ENCODE measurements at places on chromosomes 5 and 9.

- DNase-seq: no peak
These were observed 42.2 kb upstream of the UGT3A2 start for GRCh38 chr5:36108758-36109460.

GRCh38 chr9:127166651-127167524, 44.5 kb upstream of the ANGPTL2 start:
- peak; percentile 31 for DNase-seq

DNA sequence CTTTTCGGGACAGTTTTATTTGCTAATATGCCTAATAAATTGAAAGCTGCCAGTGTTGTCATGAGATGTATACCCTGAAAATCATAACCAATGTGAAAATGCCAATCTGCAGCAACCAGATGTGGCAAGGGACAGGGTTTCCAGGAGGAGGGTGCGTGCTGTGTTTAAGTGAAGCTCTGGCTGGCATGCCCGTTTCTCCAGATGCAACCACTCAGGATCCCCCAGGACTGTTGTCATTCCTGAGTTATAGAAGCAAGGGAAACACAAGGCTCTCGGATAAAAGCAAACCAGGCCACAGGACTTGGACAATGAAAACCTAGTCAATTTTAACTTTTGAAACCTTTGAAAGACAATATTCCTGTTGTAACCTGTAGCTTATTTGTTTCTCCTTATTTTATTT, 360.2 kb downstream of the SLIT3 start:
- DNase-seq: no peak

GRCh38 chr5:10509575-10509974, 54.3 kb upstream of the ANKRD33B start:
- no peak for DNase-seq

DNA sequence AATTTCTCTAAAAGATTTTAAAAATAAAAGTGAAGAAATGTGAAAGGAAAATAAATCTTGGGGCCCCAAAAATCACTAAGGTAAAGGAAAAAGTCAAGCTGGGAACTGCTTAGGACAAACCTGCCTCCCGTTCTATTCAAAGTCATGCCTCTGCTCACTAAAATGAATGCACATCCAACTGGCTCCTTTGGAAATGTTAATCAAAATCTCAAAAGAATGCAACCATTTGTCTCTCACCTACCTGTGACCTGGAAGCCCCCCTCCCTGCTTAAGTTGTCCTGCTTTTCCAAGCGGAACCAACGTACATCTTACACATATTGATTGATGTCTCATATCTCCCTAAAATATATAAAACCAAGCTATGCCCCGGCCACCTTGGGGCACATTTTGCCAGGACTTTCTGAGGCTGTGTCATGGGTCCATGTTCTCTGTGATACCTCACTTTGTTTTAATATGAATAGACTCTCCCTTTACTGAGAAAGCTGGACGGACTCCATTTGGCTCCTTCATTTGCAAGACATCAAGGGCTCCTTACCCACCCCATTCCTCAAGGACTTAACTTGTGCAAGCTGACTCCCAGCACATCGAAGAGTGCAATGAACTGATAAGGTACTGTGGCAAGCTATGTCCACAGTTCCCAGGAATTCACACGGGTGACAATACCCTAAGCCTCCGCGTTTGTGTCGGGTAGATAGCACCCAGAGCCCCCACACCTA, 164.3 kb downstream of the SMC2 start:
- no peak for DNase-seq

- DNase-seq: no peak
These were observed 395.9 kb downstream of the DTWD2 start for GRCh38 chr5:118592229-118593002.

- DNase-seq: no peak
These were observed 484.6 kb downstream of the PRELID2 start for GRCh38 chr5:145350513-145350912.

DNA sequence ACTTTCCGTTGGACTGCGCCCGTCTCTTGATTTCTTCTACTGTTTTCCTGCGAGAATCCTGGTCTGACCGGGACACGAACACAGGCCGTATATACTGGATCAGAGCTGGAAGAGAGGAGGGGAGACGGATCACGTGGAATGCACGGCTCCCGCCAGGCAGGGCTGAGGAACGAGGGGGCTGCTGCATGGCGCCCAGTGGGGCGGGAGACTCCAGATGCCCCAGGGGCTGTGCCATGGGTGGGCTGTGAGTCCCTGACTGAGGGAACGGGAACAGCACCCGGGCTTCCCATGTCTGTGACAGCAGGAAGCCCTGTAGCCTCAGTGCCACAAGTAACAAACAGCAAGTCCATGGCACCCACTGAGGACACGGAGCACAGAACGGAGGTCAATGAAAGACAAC, 34.0 kb downstream of the LPCAT1 start:
- DNase-seq: no peak

- DNase-seq: no peak
These were observed 122.7 kb downstream of the WNK2 start for GRCh38 chr9:93306579-93307091.

- DNase-seq: peak; percentile 34
These were observed 526.1 kb upstream of the CDH18 start for GRCh38 chr5:20514145-20514544.

DNA sequence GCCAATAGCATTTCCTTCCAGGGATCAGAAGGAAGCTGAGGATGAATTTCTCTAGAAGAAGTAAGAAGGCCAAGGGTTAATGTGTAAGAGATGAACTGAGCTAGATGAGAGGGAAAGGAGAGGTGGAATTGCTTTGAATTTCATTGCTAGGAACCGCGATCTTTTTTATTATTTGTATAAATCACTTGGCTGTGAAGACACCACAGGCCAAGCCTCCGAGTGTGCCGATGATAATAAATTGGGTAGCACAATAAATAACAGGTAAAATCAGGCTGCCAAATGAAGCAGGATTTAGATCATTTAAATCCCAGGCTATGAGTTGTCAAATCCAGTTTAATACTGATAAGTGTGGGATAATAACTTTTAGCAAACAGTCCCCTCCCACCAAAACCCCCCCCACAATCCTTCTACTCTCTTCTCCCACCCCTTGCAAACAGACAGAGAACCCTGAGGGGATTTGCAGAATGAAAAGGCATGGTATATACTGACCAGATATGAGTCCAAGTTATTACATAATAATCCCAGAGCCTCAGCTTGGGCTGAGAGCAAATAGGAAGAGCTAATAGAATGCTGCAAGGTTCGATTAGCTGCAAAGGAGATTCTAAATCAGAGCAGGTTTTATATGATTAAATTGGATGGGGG, 143.5 kb downstream of the PPP2R2B start:
- no peak for DNase-seq

GRCh38 chr5:5980538-5980895, 397.8 kb downstream of the MED10 start:
- no peak for DNase-seq

DNA sequence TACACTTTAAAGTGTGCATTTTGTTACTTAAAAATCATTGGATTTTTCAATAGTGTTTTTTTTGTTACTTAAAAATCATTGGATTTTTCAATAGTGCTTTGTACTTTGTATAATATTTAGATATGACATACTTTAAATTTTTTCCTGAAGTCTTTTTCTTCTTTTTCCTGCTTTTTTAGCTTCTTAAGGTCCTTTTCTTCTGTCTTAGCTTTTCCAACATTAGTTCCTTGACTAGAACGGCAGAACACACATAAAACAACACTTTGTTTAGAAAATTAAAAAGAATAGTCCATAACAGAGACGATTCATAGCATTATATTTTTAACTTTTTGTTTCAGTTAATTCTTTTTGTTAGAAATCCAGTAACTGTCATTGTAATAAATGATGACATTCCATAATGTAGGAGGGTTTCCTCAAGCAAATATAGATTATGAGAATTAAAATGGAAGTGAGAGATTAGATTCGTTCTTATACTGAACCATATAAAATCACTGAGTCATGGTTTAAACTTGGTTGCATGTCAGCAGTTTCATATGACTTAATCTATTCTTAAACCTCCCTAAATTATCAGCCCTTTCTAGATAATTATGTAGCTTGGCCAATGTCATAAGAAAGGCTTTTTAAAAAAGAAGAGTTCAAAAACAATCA, 45.3 kb upstream of the RICTOR start:
- DNase-seq: no peak

GRCh38 chr5:168287362-168287761, 4.1 kb upstream of the WWC1 start:
- no peak for DNase-seq

DNA sequence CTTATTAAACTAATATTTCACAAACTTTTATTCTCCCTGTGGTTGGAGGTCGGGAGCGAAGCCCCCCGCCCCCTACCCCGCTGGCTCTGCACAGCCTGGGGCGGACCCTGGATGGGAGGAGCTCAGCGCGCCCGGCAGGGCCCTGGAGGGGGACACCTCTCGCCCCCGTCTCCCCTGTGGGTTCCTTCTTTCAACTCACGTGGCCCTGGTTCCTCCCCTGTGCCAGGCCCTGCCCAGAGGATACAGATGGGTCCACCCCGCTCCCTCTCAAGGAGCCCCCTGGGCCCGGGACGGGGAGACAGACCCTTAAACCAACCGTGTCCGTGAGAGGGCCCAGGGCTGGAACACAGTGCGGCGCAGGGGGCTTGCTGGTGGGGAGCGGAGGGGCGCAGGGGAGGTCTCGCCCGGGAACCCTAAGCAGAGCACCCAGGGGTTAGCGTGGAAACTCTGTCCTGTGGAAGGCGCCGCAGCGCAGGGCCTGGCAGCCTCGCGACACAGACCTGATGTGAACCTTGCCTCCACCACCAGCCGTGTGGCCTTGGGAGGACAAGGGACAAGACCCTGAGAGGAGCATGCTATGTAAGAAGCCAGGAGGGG, 103.7 kb upstream of the MVB12B start:
- DNase-seq: no peak

- no peak for DNase-seq
These were observed 24.2 kb upstream of the S1PR3 start for GRCh38 chr9:88966894-88967676.

DNA sequence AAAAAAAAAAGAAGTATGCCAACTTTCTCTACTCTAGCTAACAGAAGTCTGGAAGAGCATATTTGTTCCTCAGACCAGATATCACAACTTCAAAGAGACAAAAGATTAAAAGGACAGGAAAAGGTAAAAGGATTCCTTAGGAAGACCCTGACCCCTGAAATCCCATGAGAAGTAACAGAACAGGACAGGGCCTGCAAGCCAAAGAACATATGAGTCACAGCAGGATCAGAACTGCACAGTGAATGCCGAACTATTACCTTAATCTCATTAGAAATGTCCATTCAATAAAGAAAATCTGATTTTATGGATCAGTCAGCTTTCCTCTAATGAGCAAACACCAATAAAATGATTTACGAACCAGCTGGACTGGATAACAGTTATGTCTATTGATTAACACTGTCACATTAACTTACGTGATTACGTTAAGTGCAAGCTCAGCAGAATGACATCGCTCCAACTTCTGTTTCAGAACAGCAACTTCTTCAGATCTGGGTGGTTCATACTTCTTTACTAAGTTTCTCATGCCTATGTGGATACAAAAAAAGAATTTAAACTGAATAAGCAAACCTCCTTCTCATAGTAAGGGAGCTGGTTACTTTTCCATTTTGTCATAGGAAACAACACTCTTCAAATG, 13.6 kb downstream of the CCNH start:
- DNase-seq: no peak

GRCh38 chr5:134874831-134875655, 872 bp downstream of the TXNDC15 start:
- peak; percentile 60 for DNase-seq

DNA sequence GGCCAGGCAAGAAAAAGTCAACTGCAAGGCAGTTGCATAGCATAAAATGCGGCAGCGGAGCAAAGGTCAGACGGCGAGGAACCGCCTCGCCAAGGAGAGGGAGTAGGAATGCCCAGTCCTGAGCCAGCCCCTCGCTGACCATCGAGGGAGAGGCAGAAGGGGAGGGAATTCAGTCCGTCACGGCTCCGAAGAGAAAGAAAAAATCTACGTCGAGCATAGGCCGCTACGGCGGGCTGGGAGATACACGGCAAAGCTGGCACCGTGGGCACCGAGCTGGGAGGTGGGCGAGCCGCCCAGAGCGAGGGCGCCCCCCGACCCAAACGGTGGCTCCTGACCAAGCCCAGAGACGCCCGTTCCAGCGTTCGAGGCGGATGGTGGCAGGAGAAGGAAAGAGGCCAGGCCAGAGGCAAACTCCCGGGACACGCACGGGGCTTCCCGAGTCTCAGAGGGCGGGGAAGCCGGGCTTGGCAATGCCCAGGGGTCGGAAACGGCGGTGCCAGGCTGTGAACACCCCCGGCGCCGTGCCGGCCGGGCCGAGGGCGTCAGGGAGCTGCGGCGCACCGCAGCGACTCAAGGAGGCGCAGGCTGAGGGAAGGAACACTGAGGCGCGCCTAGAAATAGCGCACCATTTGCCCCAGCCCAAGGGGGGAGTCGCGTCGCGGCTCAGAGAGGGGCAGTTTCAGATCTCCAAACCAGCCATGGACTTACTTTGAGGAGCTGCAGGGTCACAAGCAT, 518 bp downstream of the SPRY4 start:
- DNase-seq: no peak

DNA sequence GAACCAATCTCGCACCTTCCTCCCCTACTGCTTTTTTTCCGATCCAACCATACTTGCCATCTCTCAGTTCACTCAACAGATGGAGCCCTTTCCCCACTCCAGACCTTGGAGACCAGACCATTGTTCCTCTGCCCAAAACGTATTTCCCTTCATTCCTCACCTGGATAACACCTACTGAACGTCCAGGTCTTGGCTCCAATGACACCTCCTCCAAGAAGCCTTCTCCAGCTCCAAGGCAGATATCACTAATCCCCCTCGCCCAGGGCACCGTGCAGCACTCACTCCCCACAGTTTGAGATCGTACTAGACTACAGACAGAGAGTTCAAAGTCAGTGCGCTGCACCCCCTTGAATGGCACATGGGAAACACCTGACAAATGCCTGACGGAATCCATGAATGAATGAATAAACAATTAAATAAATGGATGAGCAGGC, 47.1 kb upstream of the AKNA start:
- DNase-seq: peak; percentile 31

- DNase-seq: no peak
These were observed 359.5 kb downstream of the TMEM167A start for GRCh38 chr5:82717738-82718137.

- no peak for DNase-seq
These were observed 33.9 kb downstream of the G3BP1 start for GRCh38 chr5:151805414-151806223.

DNA sequence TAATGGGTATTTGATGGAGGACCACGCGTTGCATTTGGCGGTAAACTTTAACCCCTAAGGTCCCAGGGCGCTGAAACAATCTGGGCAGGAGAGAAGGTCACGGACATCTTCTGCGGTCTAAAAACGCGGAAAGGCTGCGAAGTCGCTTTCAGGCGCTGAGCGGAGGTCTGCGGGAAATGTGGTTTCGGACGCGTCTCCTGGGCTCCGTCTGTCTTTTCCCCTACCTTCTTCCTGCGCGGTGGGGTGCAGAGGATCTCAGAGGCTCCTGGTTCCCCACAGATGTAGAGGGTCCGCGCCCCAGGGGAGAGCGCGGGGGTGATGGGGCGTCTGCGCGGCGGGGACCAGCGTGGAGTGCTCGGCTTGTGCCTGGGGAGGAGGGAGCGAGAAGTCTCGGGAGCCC, 58.4 kb downstream of the ZNF510 start:
- no peak for DNase-seq

All from H4 (cell line).